ENCODE measurements at places on chromosomes 7 and 10.

DNA sequence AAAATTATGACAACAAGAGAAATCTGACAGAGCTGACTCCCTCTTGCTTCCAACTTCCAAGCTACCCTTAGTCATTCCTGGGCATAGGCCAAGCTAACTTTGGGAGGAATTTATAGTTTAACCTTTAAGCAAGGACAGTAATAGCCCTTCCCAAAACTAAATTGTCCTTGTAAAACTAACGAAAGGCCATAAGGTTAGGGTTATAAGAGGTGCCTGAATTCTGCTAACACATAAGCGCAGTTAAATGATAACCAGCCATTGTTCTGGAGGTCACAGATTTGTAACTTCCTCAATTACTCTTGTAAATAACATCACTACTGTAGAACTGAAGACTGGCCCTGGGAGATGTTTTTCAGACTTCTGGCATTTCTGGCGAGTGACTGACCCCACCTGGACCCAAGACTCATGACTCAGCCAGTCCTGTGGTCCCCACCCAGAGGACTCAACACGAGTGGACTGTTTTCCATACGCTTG, 481.2 kb downstream of the KCNMA1 start:
- DNase-seq: peak; percentile 77

GRCh38 chr10:94571528-94571927, 25.9 kb downstream of the HELLS start:
- DNase-seq: peak; percentile 7

DNA sequence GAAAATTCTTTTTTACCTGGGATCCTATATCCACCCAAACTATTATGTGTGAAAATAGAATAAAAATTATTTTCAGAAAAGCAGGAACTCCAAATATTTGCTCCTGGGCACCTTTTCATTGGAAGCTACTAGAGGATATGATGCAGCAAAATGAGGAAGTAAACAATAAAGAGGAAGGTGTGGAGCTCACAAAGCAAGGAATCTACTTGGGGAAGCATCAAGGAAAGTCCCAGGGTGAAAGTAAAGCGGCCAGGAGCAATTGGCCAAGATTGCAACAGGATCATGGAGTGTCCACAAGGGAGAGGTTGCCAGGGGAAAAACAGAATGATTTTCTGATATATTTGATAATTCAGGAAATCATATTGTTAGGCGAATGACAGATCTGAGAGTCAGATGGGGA, 80.8 kb downstream of the CARD11 start:
- no peak for DNase-seq

GRCh38 chr7:5605775-5606634, 175.5 kb downstream of the RNF216 start:
- DNase-seq: no peak

DNA sequence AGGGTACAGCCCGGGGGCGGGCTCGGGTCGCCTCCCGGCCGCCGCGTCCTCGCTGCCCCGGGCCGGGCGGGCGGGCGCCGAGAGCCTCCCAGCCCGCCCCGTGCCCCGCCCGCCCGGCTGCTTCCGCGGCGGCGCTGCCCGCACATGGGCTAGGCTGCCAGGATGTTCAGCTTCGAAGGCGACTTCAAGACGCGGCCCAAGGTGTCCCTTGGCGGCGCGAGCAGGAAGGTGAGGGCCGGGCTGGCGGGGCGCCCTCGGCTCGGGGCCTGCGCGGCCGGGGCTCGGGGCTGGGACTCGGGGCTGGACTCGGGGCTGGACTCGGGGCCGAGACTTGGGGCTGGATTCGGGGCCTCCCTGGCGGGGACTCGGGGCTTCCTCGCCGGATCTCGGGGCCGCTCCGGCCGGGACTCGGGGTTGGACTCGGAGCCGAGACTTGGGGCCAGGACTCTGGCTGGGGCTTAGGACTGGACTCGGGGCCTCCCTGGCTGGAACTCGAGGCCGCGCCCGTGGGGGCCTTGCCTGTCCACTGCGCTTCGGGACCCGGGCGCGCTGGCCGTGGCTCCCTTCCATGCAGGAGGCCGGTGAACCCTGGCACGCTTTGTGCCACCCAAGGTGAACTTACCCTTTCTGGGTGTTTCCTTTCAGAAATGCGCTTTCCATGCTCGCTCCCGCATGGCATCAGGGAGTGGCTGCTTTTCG, 534 bp downstream of the UBE3C start:
- no peak for DNase-seq

DNA sequence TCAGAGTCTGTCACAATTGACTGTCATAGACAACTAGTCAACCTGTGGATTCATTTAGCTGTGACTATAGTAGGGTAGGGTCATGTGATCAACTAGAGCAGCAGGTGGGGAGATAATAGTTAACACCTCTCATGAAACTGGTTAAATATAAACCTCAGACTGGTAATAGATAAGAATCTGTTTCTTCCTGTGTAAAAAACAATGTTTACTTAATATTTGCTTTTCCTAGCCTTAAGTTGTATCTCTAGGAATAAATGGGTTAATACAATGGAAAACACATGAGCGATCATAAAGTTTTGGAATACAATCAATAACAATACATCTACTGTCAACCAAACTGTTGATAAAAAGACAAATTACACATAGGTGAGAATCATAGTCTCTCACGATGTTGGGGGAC, 43.4 kb upstream of the ITGB8 start:
- DNase-seq: no peak

DNA sequence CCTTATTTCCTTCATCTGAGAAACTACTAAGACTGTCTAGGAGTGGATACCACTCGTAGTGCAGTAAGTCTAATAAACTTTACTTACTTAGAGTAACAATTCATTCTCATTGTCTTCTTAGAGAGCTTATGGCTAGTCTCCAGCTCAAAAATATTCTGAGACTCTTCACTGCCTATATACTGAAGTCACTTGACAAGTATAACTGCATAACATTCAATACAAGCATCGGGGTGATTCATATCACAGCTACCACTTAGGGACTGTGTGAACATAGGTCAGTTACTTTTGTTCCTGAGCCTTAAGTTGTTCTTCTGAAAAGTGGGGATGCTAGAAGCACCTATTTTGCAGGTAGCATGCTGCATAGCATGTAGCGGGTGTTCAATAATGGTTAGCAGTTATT, 111.0 kb downstream of the HTR7 start:
- no peak for DNase-seq

DNA sequence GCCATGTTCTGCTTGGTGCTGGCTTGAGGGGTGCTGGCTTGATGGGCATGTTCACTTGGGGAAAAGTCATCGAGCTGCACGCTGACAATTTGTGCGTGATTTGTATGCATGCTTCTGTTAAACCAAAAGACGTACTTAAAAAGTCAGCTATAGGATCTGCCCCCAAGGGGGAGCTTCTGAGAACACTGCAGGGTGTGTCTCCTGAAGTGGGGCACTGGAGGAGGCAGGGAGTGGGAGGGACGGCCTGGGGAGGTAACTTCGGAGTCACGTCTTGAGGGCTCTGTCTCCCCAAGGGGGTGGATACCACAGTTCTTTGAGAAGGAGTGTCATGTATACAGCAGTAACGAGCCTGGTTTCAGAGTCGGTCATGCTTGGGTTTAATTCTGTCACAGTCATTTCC, 406.5 kb downstream of the PLXNA4 start:
- no peak for DNase-seq
